ENCODE measurements at places on chromosomes 12 and 14.

DNA sequence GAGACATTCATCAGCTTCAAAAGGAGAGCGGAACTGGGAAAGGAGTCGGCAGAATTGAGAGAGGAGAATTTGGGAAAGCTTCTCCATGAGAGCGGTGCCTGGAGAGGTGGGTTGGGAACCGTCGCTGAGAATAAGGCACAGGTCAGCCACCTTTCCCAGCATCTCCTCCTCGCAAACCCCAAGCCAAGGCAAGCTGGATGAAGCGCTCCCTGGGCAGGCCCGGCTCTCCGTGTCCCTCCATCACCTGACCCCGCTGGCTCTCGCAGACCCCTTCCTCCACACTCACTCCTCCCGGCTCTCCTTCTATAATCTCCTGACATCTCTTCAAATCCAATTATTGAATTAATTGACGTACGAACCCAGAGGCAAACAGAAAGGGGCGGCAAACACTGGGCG, 18.9 kb upstream of the ATP5MC2 start:
- DNase-seq = no peak

DNA sequence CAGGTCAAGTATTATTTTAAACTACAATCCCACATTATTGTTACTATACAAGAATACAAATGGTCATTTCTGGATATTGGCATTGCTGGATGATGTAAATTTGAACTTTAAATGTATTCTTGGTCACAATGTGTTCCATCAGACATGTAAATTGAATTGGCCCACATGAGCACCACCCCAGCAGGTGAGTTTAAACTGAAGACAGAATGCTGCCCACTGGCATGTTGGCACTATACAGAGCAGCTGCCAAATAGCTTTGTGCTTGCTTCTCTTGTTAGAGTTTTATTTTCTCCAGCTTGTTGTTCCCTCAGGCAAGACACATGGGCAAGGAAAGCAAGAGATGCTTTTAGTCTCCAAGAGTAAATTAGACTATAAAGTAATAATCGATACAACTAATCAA, 98.6 kb downstream of the C12orf50 start:
- no peak for DNase-seq

- DNase-seq = no peak
These were observed 12.4 kb upstream of the ITGB7 start for GRCh38 chr12:53219292-53219955.

DNA sequence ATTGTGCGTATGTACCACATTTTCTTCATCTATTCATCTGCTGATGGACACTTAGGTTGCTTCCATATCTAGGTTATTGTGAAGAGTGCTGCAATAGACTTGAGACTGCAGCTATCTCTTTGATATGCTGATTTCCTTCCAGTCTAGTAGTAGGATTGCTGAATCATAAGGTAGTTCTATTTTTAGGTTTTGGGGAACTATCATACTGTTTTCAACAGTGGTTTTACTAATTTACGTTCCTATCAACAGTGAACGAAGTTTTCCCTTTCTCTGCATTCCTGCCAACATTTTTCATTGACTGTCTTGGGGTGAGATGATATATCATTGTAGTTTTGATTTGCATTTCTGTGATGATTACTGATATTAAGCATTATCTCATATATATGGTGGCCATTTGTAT, 482.2 kb downstream of the SLC16A7 start:
- DNase-seq = no peak

GRCh38 chr12:7650091-7650490, 15.6 kb downstream of the APOBEC1 start:
- DNase-seq = no peak

- DNase-seq = no peak
These were observed 49.1 kb downstream of the RASSF8 start for GRCh38 chr12:26007566-26007965.

DNA sequence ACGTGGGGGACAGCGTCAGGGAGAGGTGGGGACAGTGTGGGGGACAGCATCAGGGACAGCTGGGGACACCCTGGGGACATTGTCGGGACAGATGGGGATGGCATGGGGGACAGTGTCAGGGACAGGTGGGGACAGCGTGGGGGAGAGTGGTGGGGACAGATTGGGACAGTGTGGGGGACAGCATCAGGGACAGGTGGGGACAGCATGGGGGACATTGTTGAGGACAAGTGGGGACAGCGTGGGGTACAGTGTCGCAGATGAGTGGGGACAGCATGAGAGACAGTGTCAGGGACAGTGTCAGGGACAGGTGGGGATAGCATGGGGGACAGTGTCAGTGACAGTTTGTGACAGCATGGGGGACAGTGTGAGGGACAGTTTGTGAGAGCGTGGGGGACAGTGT, 240.9 kb downstream of the TMEM121 start:
- no peak for DNase-seq

- no peak for DNase-seq
These were observed 65.3 kb upstream of the C14orf180 start for GRCh38 chr14:104514156-104514848.

Measured in non-pigmented ciliary epithelial cell (primary cell).